ENCODE measurements at places on chromosomes 7 and 10.

- no peak for DNase-seq
Observed at GRCh38 chr10:8150401-8150905, 96.0 kb downstream of the GATA3 start.

DNA sequence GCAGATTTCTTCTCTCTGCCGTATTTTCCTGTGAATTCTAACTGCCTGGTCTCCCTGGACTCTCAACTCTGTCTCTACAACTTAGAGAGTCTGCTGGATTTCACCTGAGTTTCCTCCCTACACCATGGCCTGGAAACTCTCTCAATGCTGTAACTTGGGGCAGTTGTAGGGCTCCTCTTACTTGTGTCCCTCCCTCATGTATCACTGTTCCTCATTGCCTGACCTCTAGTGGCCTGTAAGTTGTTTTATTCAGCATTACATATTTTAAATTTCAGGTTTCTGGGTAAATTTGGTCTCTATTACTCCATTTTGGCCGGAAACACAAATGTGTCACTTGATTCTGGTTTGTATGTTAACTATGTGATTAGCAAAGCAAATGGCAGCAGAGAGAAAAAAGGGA lies 70.9 kb downstream of the DYNC1I1 start:
- DNase-seq: no peak

DNA sequence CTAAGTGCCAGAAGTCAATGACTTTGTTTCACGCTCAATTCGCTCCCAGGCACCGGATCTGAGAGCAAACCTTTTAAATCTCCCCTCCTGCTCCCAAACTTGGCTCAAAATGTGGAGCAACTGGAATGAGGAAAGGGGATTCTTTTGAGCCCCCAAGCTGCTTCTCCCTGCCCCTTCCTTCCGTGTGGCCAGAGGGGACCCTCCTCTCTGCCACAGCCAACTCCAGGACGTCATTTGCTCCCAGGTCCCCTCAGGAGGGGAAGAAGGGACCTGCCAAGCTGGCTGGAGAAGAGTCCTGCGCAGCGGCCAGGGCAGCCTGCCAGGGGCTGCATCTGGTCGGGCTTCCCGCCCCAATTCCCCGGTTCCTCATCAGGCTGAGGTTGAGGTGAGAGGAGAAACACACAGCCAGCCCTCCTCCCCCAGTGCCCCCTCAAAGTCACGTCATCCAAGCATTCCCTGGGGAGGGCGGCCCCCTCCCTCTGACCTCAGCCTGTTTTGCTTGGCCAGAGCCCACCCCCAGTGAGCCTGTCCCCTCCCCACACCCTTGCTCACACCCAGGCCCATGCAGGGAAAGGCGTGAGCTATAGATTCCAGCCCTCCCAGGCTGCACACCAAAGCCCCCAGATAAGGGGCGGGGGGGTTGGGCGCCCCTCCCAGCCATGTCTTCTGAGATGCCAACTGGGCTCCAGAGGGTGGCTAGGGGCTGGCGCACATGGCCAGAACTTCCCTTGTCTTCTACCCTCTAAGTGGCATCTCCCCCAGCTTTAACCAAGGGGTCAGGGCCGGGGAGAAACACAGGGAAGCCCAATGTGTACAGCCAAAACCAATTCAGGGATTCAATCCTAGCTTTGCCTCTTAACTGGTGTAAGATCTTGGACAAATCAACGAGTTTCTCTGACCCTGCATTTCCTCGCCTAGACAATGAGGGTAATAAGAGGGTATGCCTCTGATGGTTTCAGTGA lies 35.0 kb downstream of the SH3PXD2A start:
- DNase-seq: peak; percentile 36

DNA sequence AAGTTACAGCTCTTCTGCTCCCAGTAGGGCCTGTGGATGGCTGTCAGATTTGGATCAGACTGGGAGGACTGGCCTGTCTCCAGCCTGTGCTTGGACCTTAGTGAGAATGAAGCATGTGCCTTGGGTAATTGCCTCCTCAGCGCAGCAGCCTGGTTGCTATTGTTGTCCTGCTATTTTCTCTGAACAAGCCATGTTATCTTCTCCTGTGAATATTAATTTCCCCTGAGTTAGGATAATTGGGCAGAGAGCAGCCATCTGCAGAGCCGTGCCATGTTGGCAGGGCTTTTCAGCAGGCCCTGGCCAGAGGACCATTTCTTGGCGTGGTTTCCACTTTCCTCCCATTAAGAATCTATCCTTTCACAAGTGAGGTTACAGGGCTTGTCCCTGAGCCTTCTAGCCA lies 497.3 kb downstream of the SORCS3 start:
- no peak for DNase-seq

GRCh38 chr7:89182116-89182515 lies 386.6 kb upstream of the TEX47 start:
- no peak for DNase-seq

DNA sequence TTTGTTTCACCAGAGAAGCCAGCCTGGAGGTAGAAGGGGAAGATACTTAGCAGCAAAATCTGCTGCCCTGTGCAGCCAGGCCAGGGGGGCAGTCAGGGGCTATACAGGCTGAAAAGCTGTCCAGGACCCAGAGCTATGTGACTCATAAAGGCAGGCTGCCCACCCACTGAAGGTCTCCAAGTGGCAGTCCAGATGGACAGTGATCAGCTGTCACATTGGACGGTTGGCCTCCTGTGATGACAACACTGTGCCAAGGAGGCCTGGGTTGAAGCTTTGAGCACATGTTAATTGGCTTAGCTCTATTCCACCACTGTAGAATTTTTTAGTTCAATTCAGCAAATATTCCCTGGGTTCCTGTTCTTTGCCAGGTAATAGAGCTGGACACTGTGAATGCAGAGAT lies 577.3 kb upstream of the GALNT17 start:
- DNase-seq: no peak

DNA sequence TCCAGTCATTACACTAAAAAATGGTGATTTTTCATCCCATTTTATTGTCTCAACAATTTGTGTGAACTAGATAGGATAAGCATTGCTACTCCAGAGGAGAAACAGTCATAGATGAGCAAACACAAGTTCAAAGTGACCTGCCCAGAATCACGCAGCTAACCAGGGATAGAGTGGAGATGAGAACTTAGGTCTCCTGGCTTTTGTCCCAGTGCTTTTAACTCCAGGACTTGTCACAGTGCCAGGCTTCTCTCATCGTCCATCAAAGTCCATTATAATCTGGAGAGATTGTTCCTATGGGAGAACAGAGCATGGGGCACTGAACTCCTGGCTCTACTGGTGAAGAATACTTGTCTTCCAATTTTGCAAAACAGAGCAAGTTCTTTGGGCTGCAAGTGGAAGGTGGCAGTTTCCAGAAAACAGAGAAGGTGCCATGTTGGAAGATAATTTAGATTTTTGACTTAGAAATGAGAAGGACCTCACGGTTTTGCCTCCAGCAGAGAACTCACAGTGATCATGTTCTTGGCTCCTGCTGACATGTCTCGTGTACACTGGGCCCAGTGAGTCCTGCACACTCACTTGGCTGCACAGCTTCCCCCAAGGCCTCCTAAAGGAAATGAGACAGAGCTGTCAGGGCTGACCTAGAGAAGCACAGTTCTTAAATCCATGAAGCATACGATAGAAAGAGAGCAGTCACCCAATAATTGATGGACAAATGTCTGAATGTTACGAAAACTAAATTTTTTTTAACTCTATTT lies 322.9 kb upstream of the NRP1 start:
- no peak for DNase-seq

- DNase-seq: no peak
Observed at GRCh38 chr7:13414661-13415107, 574.8 kb downstream of the ETV1 start.

DNA sequence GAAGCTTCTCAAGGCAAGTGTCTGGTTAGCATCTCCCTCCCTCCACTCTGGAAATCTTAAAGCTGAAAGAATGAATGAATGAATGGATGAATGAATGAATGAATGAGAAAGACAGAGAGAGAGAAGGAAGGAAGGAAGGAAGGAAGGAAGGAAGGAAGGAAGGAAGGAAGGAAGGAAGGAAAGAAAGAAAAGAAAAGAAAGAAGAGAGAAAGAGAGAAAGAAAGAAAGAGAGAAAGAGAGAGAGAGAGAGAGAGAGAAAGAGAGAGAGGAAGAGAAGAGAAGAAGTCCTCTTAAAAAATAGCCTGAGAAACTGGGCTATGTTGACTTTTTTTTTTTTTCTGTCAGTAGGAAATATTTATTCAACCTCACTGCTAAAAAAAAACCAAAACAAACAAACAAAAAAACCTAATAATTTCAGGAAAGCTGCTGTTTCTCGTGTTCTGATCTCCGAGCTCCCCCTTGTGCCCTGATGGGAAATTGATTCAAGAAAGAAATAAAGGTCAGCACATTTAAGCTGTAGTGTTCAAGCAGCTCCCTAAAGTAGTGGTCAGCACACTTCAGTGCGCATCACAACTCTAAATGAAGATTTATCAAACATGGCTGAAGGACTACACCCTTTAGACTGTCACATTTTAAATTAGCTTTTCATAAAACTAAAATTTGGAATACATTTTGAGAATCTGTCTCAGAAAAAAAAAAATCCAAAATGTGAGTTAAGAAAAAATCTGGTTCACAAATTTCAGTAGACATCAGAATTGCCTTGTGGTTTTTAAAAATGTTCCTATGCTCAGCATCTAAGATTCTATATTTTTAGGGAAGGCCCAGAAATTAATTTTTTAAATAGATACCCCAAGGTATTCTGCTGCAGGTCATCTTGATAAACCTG lies 154.3 kb downstream of the ELAPOR2 start:
- DNase-seq: peak; percentile 29
